Hematopoietic multipotent progenitor cell treated with erythropoietin and hydrocortisone succinate and interleukin-3 and kit ligand, for 8 days (in vitro differentiated cells): ENCODE measurements at places on chromosomes 4 and X.

GRCh38 chr4:90130076-90130475 is 2.9 kb downstream of the CCSER1 start:
- DNase-seq: no peak

DNA sequence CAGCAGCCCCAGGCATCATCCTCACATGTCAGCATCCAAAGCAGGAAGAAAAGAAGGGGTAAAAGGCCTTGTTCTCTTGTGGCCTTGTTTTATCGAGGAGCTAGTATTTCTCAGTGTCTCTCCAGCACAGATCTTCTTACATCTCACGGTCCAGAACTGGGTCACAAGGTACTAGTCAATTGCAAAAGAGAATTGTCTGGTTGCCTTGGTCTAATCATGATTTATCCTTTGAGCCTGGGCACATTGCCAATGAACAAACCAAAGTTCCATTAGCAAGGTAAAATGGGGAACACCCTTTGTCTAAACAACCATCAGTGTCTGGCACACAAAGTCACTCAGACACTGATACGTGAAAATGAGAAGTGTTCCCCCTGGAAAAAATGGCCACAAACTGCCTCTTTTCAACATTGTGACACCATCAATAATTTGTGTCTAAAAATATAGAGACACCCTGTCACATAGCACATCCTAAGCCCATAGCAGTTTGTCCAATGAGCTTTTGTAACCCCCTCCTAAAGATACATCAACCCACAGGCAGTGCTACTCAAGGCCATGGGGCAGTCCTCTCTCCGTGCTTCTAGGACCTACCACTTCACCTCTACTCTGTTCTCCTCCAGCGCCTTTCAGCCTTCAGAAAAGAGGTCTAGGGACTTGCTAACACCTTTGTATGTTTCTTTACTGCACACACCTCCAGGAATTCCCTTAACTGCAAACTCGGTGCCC is 534.4 kb downstream of the MID1IP1 start:
- no peak for DNase-seq

- no peak for DNase-seq
Observed at GRCh38 chrX:101460669-101461068, 24.6 kb upstream of the ARMCX4 start.

- DNase-seq: no peak
Observed at GRCh38 chr4:66465111-66465510, 794.8 kb upstream of the EPHA5 start.

GRCh38 chr4:2991243-2991642 is 27.9 kb downstream of the GRK4 start:
- no peak for DNase-seq

DNA sequence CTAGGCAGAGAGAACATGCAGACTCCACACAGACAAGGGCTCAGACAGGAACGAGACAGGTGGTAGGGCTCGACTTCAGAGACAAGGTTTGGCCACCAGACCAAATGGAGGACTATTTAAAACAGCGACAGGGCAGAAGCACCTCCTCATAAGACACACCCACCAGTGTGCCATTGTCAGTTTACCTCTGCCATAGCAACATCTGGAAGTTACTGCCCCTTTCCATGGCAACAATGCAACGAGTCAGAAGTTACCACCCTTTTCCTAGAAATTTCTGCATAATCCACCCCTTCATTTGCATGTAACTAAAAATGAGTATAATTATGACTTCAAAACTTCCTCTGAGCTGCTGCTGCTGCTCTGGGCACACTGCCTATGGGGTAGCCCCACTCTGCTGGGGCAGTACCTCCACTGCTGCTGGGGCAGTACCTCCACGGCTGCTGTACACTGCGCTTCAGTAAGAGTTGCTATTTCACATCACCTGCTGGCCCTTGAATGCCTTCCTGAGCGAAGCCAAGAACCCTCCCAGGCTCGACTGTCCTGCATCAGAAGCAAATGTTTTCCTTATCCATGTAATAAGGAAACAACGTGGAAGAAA is 2222.3 kb upstream of the AGA start:
- no peak for DNase-seq

- DNase-seq: no peak
Observed at GRCh38 chr4:98663226-98664006, 5.0 kb upstream of the TSPAN5 start.
